PC-3 (cell line): ENCODE measurements at places on chromosomes 6 and 20.

DNA sequence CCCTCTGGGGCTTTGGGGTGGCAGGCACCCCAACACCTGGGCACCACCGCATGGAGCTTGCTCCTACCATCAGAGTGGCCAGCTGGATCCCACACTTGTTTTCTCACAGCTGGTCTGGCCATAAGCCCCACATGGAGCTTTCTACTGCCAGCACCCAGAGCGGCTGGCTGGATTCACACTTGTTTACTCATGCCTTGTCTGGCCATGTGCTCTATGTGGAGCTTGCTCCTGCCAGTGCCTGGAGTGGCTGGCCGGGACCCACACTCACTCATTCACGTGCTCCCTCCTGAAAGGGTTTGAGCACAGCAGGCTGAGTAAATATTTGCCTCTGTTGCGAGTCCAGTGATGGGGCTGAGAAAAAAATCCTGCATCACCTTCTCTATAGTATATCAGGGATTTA lies 487.0 kb downstream of the CD109 start:
- DNase-seq: no peak

- no peak for DNase-seq
Measured at GRCh38 chr20:54100563-54100962, 30.2 kb upstream of the BCAS1 start.

DNA sequence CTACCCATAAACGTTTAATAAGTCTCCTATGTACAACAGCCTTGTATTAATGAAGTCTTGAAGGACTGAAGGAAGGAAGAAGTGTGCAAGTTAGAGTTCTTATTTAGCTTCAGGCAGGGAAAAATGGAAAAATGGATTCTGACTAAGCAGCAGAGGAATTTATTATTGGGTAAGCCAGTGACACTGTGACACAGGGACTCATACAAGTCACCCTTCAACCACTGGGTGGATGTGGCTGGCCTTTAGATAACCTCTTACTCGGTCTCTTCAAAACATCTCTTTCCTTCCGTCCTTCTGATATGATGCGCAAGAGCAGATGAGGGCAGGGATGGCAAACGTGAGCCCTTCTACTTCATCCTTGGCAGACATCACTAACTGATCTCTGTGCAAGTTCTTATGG lies 145.6 kb downstream of the DHX35 start:
- peak; percentile 29 for DNase-seq

- DNase-seq: no peak
Measured at GRCh38 chr6:165814679-165815078, 151.6 kb upstream of the PDE10A start.

- no peak for DNase-seq
Measured at GRCh38 chr6:160378882-160379281, 30.7 kb downstream of the SLC22A3 start.

GRCh38 chr20:57618091-57618763 lies 2.0 kb downstream of the ZBP1 start:
- DNase-seq: peak; percentile 99

DNA sequence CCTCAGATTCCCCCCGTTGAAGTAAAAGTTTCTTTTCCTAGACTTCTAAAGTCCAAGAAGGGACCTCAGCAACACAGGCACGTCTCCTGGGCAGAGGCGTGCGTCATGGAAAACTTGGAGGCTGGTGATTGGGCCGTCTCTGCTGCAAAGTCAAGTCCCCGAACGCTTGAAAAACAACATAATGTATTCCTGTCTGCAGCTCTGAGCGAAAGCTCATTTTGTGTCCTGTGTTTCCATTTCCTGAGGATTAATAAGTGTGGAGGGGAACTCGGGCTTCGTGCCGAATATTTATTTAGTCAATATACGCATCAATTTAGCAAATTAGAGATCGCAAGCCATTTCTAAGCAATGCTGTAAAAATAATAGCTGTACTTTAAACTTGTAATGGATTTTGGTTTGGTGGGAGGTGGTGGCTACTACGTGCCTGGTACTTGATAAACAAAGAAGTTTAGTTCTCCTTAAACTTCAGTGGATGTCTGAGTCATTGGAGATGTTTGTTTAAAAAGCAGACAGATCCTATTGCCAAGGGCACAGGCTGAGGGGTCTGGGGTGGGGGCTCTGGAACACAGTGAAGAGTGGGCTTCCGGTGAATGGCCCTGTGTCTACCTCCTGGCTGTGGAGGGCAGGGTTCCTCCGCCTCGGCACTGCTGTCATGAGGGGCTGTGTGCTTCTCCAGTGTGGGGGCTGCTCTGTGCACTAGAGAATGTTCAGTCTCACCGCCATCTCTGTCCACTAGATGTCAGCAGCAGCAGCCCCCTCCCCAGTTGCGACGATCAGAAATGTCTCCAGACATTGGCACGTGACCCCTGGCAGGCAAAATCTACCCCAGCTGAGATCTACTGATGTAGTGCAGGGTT lies 21.8 kb downstream of the PCK1 start:
- DNase-seq: peak; percentile 61
